ENCODE measurements at places on chromosomes 12 and 14.

GRCh38 chr12:31003861-31004640 lies 69.6 kb upstream of the DDX11 start:
- DNase-seq, result no peak

DNA sequence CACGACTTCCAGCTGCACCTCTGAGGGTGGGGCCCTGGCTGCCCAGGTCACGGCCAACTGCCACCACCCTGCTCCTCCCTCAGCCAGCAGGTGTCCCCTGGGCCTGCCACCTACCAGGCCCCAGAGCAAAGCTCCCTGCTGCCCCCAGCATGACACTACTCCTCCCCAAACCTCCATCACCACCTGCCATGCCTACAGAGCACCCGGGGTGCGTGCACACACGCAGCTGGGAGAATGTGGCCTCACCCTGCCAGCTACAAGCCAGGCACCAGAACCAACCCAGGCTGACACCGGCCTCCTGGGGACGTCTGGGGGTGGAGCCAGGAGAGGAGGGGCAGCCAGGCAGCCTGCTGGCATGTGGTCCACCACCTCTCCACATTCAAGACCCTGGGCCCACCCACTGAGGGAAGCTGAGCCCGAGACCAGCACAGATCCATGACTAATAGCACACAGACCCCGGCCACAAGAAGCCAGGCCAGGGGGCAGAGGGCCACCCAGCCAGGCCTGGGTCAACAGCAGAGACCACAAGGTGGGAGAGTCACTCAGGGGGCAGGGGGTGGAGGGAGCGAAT lies 3.4 kb downstream of the JAG2 start:
- DNase-seq, result no peak

GRCh38 chr12:111777345-111778045 lies 10.8 kb downstream of the ALDH2 start:
- no peak for DNase-seq

GRCh38 chr12:174596-174995 lies 39.4 kb downstream of the SLC6A12 start:
- DNase-seq, result no peak
